ENCODE measurements at places on chromosomes 2 and 18.

DNA sequence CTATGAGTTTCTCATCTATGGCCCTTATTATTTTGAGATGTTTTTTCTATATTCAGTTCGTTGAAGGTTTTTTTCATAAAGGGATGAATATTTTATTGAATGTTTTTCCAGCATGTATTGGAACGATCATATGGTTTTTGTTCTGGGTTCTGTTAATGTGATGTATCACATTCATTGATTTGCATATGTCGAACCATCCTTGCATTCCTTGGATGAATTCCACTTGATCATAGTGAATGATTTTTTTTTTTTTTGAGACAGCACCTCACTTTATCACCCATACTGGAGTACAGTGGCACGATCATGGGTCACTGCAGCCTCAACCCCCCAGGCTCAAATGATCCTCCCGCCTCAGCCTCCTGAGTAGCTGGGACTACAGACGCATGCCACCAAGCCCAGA, 5.5 kb upstream of the NEMP2 start:
- DNase-seq: no peak

GRCh38 chr2:236499691-236500578, 69.7 kb upstream of the ACKR3 start:
- DNase-seq: no peak

- no peak for DNase-seq
Observed at GRCh38 chr2:189770590-189771322, 8.2 kb upstream of the OSGEPL1 start.

DNA sequence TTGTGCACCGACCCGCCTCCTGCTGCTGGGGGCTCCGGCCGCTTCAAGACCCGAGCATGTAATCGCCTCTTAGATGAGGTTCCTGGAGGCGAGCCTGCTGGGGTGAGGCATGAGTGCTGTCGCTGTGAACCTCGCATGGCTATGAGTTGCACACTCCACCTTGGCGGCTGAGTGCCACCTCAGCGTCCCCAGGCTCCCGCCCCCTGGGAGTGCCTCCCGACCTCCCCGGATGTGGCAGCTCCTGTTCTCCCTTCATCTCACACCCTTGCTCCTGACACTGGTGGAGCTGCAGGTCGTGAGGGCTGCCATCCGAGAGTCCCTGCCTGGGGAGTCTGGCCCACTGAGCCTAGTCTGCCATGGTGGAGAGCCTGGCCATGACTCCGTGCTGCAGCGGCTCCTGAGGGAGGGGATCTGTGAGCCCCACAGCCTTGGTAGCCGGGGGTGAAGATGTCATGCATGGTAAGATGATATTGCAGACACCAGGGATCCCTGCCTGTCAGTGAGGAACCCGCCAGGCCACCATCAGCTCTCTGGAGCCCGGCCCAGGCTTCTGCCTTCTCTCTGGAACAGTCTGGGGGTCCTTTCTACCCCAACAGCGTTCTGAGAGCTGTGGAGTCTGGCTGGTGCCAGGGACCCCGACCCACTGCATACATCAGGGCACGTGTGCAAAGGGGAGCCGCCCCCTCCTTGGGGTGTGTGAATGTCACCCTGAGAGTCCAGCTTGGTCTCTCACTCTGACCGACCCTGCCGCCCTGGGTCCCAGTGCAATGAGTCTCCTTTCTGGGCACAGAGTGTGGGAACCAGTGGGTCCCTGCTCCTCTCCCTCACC, 61.6 kb upstream of the HS6ST1 start:
- no peak for DNase-seq

DNA sequence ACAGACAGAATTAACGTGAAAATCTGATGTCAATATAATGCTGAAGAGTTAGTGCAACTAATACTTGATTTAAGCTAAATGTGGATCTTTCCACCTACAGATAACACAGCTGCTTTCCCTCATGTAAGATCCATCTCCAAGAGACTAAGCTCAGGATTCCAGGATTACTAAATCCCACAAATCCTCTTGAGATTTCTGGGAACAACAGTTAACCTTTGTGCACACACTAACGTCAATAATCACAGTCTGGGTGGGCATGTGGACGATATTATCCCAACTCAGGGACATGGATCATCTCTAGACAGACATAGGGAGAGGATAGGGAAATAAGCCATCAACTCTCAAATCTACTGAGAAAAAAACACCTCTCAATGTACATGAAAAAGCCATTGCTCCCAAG, 432.6 kb downstream of the SATB2 start:
- DNase-seq: no peak

GRCh38 chr2:69171116-69171896, 158.3 kb downstream of the ANTXR1 start:
- no peak for DNase-seq

GRCh38 chr18:65990944-65991708, 240.3 kb downstream of the CDH7 start:
- DNase-seq: no peak

GRCh38 chr2:242011167-242011513, 141.6 kb downstream of the RTP5 start:
- no peak for DNase-seq

DNA sequence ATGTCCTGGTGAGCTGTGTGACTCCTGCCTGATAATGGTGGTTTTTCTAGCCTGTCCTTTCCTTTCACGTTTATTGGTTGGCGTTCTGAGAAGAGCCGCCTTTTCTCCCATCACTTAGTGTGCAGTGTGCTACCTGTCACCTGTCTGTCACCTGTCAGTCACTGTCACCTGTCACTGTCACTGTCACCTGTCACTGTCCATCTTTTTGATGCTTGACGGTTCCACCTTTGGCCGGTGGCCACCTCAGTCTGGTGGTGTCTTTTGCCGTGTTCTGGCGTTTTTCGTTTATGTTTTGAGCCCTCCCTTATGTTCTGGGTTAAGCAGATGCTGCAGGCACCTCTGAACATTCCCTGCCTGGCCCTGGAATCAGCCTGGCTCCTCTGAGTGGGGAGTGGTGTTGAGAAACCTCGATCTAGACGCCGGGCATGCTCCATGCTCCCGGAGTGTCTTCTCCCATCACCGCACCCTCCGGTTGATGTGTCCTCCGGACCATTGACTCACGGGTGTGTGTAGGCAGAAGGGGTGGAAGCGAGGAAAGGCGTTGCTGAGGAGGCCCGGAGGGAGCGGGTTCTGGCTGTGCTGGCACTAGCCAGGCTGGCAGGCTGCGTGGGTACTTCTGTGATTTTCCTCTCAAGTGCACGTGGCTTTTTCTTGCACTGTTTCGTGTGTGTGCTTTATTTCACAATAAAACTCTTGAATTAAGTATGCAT, 20.7 kb downstream of the DTYMK start:
- DNase-seq: no peak

GRCh38 chr2:126672980-126673605, 17.1 kb downstream of the GYPC start:
- DNase-seq: no peak

DNA sequence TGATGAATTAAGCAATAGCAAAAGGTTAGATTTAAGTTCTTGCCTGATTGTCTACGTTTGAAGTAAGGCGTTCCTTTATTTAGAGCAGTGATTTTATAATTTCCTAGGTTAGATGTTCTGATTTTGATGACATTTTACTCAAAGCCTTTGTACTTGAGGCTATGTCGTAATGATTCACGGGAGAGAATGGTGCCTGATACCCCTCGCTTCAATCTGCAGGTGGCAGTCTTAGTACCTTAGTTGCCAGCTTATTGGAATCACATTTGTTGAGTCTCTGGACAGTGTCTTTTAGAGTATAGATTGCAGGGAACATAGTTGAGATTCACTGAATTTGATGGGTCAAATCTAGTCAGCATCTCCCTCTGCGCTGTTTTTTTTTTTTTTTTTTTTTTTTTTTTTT, 89.5 kb downstream of the BIRC6 start:
- no peak for DNase-seq

DNA sequence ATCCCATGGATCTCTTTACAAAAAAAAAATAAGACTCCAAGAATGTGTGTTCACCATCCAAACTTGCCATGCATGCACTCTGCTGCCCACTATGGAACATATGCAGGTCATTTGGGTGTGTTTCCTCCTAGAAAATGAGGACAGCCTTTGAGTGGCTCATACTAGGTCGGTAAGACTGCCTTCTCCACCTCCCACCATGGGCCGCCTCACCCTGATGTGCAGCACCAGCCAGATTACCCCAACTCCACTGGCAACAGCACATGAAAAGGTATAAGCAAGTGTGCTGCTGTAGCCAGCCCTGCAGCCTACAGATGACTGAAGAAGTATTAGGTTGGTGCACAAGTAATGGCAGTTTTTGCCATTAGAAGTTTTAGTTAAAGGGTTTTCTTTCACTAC, 214.2 kb downstream of the ATAD2B start:
- DNase-seq: no peak

- DNase-seq: no peak
Observed at GRCh38 chr2:65164426-65164891, 34.6 kb upstream of the RAB1A start.

DNA sequence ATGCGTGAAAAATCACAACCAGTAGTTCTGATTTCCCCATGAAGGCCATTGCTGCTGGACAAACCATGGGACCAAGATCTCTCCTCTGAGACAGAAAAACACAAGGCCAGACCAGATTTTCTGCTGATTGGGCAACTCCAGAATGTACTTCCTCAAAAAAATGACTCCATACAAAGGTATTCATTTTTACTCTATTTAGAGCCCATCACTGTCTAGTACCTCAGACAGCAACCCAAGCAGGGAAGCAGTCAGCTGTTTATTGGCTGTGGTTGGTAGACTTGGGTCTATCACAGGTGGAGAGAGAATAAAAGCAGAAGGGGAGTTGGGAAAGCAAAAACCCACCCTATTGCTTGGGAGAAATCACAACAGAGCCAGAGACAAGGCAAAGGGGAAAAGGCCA, 219.9 kb downstream of the PIK3C3 start:
- DNase-seq: no peak

GRCh38 chr2:204172145-204172600, 235.6 kb downstream of the ICOS start:
- no peak for DNase-seq

Data from activated CD8-positive, alpha-beta memory T cell treated with anti-CD3 and anti-CD28 coated beads for 48 hours (primary cell).